H1 (cell line): ENCODE measurements at places on chromosomes 2 and 18.

DNA sequence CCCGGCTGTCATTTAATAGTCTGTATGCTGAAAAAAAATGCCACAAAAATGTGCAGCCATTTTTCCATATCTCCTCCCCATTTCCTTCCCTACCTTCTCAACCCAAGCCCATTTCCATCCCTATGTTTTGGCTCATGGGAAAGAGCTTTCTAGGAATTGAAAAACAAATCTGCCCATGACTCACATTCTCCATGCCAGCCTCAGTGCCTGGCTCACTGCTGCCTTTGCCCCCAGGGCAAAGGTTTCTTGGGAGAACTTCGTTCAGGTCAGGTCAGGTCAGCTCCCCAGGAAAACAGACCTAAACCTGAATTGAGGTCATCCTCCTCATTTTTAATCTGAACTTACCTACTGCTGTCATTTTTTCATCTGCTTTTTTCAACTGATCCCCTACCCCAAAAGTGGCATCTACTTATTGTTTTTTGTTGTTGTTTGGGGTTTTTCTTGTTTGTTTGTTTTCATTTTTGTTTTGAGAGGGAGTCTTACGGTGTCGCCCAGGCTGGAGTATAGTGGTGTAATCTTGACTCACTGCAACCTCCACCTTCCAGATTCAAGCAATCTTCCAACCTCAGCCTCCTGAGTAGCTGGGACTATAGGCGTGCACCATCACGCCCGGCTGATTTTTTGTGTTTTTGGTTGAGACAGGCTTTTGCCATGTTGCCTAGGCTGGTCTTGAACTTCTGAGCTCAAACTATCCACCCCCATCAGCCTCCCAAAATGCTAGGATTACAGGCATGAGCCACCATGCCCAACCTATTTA is 66.7 kb downstream of the FECH start:
- DNase-seq = no peak

GRCh38 chr2:111108745-111109271 is 11.9 kb upstream of the BCL2L11 start:
- DNase-seq = no peak

DNA sequence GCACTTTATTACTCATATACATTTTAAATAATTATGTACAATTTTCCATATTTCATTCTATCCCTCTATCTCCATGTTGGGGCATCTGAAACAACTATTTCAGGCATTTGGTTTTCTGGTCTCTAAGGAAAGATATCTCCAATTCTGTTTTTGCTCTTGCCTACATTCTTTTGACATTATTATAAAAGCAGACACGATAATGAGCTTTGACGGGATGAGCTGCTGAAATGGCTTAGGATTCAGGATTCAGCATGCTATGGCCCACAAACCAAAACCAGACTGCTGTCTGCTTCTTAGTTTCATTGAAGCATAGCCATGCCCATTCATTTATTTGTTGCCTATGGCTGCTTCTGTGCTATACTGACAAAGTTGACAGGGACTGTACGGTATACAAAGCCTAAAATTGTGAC is 42.7 kb upstream of the GLS start:
- DNase-seq = no peak

DNA sequence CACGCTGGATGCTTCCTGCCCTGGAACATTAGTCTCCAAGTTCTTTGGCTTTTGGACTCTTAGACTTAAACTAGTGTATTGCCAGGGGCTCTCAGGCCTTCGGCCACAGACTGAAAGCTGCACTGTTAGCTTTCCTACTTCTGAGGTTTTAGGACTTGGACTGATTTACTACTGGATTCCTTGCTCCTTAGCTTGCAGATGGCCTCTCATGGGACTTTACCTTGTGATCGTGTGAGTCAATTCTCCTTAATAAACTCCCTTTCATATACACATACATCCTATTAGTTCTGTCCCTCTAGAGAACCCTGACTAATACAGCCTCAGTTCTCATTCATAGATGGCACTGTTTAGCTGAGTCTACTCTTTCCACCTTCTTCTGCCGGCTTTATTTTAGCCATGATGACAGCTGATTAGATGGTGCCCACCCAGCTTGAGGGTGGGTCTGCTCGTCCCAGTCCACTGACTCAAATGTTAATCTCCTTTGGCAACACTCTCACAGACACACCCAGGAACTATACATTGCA is 389.1 kb downstream of the NYAP2 start:
- no peak for DNase-seq

DNA sequence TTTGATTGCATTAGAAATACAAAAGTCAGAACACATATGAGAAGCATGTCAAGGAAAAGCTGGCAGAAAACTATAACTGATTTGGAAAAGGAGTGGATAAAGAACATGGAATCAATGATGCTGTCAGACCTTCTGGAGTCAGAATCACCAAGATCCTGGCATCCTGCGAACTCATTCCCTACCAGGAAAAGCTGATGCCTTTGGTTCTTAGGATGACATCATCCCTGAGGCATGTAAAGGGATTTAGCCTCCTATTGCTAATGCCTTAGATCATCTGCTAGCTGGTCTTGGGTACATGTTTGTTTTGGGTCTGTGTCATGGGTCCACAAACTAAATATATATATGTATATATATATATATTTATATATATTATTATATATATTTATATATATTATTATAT is 680.7 kb downstream of the EPHA4 start:
- DNase-seq = no peak

DNA sequence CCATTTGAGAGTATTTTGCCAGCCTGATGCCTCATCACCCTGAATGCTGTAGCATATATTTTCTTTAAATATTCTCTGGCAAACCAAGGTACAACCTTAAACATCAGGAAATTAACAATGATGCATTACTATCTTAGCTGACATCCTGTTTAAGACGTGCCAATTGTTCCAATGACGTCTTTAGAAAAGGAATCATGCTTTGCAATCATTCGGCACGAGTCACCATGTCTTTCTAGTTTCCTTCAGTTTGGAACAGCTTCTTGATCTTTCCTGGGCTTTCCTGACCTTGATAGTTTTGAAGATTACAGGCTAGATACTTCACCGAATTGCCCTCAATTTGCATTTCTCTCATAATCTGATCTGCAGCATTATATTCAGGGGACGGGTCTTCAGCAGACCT is 88.2 kb upstream of the GLI2 start:
- no peak for DNase-seq

DNA sequence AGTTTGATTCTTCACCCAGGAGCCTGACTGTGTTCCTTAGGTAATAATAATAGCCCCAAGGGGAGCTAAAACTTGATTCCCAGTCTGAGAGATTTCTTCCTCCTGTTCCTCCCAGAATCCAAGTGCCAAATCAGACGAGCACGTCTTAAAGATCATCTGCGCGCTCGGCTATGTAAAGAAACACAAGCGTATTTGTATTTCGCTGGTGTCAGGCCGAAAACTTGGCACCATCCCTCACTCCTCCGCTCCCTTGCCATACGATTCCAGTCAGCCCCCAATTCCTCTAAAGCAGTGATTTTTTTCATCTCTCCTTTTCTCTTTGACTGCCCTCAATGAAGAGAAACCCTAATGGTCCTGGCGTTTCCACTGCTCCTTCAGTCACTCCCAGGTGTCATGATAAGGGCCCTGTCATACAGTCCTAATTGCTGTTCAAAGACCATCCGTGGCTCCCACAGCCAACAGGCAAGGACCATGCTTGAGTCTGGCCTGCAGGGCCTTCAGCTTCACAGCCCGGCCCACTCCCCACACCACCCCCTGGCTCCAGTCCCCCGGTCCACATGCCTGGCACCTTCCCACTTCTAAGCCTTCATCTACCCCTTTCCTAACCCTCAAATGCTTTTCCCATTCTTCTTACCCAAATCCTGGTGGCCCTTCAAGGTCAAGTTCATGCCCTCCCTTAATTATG is 130.8 kb upstream of the ID2 start:
- DNase-seq = no peak

- no peak for DNase-seq
Observed at GRCh38 chr2:94875820-94876522, 4.7 kb downstream of the TEKT4 start.

DNA sequence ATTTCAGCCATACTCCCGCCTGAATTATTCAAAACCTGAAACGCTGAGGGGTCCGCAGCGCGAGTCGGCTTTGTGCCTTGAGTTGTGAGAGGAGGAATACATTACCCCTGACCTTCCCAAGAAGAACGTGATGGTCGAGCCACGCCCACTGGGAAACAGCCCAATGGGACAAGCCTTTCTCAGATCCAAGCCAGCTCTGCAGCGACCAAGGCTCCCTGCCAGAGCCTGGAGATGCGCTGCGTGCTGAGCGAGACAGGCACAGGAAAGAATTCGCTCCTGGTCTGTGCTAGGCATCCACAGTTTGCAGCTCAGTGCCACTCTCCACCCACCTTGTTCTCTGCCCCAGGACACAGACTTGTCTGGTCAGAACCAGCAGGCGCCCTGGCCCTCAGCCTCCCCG is 74.1 kb upstream of the GLI2 start:
- DNase-seq = peak; percentile 74

- no peak for DNase-seq
Observed at GRCh38 chr2:47528874-47529273, 125.9 kb downstream of the MSH2 start.

DNA sequence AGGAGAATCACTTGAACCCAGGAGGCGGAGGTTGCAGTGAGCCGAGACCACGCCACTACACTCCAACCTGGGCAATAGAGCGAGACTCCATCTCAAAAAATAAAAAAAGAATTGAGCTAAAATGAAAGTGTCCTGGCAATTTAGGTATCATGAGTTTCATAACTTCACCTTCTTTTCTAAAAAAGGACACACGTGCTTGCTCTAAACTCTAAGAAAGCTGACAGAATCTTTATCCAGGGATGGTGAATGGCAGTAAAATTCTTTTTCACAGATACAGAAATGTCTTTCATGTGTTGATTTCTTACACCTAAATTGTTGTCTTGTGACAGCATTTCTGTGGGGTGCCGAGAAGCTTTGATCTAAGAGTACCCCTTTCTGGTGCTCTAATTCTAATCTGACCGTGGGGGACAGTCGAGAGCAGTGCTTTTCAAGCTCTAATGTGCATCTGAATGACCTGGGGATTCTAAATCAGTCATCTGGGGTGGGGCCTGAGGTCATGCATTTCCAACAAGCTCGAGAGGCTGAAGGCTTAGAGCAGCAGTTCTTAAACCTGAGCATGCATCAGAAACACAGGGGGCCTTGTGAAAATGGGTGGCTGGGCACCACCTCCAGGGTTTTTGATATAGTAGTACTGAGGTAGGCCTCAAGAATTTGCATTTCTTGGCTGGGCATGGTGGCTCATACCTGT is 42.1 kb upstream of the REL start:
- no peak for DNase-seq

- DNase-seq = no peak
Observed at GRCh38 chr2:229838729-229839128, 83.1 kb downstream of the TRIP12 start.

DNA sequence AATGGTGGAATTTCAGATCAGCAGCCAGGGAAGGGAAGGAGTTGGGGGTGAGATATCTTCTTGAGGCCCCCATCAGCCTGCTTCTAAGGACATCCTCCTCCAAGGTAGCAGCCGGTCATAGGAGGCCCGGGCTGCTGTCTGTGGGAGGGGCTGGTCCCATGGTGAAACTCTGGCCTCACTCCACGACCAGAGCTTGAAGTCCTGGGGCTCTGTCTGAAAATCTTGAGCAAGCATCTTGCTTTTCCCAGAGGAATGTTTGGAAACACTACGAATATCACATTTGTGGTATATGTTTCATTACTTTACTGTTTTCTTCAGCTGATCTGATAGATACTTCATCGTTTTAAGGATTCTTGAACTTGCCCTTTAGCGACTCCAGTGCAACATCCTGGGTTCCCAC is 103.7 kb downstream of the CTAGE1 start:
- no peak for DNase-seq

GRCh38 chr2:102226612-102227391 is 40.0 kb downstream of the IL1RL2 start:
- DNase-seq = no peak

- DNase-seq = no peak
Observed at GRCh38 chr18:43588838-43589237, 311.5 kb upstream of the SYT4 start.

- no peak for DNase-seq
Observed at GRCh38 chr2:224847961-224848850, 132.0 kb upstream of the CCDC195 start.

DNA sequence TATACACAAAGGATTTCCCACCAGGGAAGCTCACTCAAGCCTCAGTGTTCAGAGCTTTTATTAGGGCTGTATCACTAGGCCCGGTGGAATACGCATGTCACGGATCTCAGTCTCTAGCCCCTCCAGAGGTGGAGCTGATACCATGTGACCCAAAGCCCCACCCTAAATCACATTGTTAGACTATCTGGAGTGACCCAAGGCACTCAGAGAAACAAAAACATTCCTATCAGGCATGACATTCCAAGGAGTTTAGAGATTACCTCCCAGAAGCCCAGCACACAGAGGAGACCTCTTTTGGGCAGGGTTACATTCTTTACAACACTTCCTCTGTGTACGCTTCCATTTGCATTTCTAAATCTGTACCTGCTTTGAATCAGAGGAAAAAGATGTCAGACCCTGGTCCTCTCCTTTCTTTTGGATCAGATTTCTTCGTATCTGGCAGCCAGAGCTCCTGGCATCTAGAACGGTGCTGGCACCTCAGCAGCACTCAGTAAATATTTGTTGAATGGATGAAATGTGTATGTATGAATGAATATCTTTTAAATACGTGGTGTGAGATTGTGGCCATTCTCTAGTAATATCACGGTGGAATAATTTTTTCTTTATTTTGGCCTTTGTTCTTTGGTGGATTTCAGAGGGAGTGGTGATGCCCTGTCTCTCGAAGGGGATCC is 37.7 kb upstream of the SMAD2 start:
- no peak for DNase-seq

DNA sequence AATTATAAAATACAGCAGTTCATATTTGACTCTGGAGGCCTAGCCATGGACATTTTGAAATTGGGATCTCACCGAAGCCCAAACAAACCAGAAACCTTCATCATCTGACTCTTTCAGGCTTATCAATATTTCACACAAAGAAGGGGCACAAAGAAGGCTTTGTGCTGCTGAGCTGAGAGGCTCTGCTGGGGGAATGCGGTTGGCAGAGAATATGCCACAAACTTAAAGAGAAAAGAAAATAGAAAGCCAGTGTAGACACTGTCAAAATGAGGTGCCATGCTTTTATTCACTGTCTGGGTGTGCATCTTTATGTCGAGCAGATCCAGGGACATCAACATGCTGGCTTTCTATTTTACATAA is 162.6 kb downstream of the QPCT start:
- no peak for DNase-seq

DNA sequence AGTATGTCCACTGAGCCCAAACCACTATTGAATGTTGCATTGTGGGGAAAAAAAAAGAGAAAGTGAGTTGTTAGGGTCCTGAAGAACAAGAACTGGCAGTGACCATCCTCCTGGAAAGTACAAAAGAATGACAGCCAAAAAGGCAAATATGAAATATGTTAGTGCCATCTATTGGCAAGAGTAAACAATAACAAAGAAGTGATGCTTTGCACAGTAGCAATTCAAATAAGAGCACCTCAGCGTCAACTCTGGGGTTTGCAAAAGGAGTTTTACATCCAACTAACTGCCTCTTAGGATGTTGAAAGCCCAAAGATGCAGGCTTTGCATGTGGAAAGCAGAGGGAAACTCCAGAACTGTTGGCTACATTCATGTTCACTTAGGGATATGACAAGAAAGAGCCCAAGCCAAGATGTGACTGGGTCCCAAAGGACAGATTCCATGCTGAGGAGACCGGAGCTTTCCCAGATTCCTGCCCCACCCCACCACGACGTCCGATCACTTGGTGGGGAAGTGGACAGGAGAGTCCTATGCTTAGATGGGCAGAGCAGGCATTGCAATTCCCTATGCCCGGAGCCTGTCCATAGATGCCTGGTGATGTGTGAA is 15.6 kb downstream of the TRABD2A start:
- no peak for DNase-seq

- no peak for DNase-seq
Observed at GRCh38 chr2:172162225-172162733, 59.6 kb upstream of the DLX2 start.
